ENCODE measurements at places on chromosomes 5 and 9.

DNA sequence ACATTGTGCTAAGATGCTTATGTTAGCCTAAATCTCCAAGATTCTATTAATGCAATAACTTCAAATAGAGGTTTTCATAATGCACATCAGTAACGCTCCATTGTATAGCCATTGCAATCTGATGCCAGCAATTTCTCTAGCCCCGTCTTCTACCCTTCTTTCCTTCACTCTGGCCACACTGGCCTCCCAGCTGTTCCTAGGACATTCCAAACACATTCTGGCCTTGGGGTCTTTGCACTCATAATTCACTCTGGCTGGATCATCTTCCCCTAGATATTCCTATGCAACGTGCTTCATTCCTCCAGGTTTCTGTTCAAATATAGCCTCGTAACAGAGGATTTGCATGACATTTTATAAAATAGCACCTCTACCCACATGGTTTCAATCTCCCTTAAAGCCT is 23.3 kb downstream of the FAM81B start:
- DNase-seq, result no peak

GRCh38 chr5:119291056-119291455 is 64.8 kb upstream of the TNFAIP8 start:
- DNase-seq, result no peak

DNA sequence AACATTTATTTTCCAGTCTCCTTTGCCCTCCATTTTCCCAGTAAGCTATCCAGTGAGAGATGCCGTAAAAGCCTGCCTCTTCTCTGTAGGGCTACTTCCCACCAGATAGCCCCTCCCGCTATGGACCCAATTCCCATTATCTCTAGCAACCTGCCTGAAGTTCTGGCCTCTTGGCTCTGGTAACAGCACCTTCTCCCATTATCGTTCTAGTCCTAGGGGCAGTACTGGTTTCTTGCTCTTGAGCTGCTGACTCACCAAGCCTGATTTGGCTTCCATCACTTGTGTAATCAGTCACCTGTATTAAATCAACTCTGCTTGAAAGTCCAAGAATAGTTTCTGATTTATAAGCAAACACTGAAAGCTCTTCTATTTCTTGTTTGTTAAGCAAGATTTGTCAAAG is 42.8 kb upstream of the PARP8 start:
- no peak for DNase-seq

DNA sequence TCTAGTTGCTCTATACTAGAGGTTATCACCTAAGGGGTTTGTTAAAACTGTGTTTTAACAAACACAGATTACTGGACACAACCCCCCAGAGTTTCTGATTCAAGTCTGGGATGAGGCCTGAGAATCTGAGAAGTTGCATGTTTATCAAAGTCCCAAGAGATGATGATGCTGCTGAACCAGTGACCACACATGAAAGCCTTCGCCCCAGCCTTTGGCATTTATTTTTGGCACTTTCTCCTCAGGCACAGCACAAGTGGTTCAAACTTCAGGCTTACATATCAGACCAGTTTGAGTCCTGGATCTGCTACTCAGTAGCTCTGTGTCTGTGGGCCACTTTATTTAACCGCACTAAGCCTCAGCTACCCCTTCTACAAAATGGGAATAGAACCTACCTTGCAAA is 407.2 kb upstream of the PIK3R1 start:
- no peak for DNase-seq

GRCh38 chr5:172180936-172181335 is 7.1 kb downstream of the STK10 start:
- DNase-seq, result no peak

DNA sequence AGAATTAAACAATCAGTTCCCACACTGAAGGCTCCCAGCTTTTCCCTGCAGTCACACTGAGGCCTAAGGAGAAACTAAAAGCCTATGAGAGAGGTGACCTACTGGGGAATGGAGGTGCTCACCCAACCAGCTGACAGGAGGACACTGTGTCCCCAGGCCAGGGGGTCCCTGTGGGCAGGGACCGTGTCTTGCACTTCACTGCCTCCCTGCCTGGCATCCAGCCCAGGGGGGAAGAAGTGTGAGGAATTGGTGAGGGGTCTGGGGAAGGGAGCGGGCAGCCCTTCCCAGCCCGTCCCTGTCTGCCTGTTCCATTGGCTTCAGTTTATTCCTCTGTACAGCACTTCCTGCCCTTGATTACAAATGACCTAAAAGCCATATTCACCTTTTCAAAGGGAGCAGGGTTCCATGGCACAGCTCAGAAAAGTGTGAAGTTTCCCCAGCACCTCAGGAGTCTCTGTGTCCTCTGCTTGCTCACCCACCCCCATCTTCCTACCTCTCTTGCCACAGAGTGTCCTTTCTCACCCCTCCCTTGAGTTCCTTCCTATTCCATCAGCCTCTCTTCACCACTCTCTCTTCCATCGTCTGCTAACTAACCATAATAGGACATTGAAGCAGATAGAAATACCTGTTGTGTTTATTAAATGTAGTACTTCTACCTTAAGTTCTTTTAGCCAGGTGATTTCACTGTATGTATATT is 12.9 kb downstream of the OTULINL start:
- DNase-seq, result no peak

- no peak for DNase-seq
These were observed 35.7 kb upstream of the GHR start for GRCh38 chr5:42387563-42387962.

DNA sequence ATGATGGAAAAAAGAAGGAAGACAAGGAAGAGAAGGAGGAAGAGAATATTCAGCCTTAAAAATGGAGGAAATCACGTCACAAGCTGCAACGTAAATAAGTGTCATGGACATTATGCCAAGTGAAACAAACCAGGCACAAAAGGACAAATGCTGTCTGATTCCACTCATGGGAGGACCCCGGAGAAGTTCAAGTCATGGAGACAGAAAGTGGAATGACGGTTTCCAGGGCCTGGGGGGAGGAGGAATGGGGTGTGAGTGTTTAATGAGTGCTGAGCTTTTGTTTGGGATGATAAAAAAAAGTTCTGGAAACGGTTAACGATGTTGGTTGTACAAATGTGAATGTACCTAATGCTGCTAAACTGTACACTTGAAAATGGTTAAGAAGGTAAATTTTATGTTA is 439.5 kb downstream of the GADD45G start:
- no peak for DNase-seq

- DNase-seq, result no peak
These were observed 28.3 kb upstream of the GOLPH3 start for GRCh38 chr5:32202394-32202793.

- DNase-seq, result no peak
These were observed 8.8 kb downstream of the PRXL2C start for GRCh38 chr9:96646081-96646991.

GRCh38 chr9:70566751-70567150 is 152.3 kb upstream of the KLF9 start:
- no peak for DNase-seq

DNA sequence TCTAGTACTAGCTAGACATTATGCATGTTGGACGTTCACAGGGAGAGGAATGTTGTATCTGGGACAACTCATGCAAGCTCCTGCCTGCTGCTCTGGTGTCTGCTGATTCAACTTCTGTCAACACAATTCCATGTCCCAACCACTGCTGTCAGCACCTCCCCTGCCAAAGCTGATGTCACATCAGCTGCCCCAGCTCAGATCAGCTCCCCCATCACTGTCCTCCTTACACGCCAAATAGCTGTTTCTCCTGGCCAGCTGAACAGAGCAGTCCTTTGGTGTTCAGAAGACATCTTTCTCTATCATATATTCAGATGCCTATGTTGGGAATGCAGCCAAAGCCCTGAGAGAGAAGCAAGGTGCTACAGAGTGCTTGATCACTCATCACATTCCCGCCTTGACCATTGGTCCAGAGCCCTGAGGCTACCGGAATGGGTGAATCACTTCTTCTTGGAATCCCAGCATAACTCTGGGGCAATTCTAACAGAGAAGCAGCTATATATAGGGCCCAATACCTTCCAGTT is 223.3 kb downstream of the SEC61B start:
- DNase-seq, result no peak

DNA sequence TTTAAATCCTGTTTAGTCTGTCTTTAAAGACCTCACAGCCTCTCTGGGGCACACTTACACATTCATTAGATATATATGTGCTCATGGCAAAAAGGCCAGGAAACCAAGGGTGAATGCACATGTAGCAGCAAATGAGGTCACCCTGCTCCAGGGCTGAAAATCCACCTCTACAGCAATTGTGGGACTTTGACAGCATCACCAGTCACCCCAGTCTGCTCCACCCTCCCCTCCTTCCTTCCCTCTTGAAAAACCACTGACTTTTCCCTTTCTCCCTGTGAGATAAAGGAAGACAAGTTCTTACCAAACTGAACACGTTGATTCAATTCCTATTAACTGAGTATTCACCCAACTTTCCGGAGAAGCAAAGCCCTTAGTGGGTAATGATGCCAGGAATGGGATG is 15.2 kb upstream of the SH3RF2 start:
- no peak for DNase-seq

DNA sequence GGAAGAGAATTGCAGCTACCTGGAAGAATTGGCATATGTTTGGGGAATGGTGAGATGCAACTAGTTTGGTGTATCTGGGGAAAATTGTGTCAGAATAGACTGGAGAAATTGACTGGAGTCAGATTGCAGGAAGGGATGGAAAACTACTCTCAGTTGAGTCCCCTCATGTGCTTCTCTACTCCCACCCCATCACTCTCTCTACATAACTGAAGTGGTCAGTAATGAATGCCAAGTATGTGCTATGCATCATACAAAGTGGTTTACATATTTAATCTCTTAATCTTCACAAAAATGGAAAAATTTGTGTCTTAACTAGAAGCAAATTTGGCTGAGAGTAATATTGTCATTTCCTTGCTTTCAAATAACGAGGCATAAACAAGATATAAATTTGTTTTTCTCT is 146.4 kb upstream of the TNC start:
- no peak for DNase-seq

Measured in activated CD8-positive, alpha-beta memory T cell treated with anti-CD3 and anti-CD28 coated beads for 4 hours (primary cell).